ENCODE measurements at places on chromosomes 4 and X.

GRCh38 chr4:123699880-123700771 lies 303.5 kb downstream of the SPRY1 start:
- no peak for DNase-seq

GRCh38 chrX:56803850-56804681 lies 75.0 kb downstream of the NBDY start:
- no peak for DNase-seq

- DNase-seq = no peak
These were observed 68.8 kb downstream of the FBXW7 start for GRCh38 chr4:152467101-152467500.

DNA sequence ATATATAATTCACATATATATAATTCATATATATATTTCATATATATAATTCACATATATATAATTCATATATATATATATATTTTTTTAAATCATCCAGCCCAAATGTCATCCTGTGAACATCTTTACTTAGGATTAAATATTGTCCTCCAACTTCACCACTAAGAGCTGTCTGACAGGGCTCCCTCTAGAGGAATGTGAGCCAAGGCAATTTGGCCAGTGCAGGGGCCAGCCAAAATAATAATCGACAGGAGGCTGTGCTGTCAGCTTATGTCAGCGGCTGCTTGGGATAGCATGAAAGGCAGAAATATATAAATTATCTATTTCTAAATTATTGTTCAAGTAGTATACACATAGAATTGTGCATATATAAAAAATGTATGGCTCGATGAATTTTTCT lies 29.5 kb downstream of the EGFL6 start:
- no peak for DNase-seq
